Activated CD8-positive, alpha-beta memory T cell treated with anti-CD3 and anti-CD28 coated beads for 4 hours (primary cell): ENCODE measurements at places on chromosomes 5 and 9.

DNA sequence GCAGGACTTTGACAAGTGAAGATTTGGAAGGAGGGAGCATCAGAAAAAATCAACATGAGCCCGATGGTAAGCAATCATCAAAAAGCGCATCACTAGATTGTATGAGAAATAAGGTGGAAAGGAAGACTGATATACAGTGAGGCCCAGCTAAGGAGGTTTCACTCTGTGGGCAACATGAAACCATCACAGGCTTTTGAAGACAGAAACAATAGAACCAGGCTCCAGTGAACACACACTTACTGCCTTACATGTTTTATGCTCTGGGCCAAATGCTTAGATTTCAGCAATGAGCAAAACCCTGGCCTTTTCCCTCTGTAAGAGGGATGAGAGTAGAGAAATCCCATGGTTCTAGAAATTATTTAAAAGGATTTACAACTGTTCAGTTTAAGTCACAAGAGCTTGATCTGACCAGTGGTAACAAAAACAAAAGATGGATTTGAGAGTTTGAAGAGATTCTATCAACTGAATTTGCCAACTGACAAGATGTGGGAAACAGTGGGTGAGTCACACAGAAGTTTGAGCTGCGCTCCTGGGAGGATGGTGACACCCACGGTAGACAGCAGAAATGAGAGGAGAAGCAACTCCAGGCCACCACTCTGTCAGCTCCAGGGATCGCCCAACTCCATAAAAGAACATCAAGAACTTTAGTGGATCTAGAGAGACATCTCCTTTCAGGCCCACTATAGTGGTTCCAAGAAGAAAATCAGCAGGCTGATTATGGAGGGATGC lies 261.8 kb downstream of the MCTP1 start:
- DNase-seq, result no peak

- DNase-seq, result no peak
Observed at GRCh38 chr5:38165435-38165834, 92.9 kb upstream of the EGFLAM start.

DNA sequence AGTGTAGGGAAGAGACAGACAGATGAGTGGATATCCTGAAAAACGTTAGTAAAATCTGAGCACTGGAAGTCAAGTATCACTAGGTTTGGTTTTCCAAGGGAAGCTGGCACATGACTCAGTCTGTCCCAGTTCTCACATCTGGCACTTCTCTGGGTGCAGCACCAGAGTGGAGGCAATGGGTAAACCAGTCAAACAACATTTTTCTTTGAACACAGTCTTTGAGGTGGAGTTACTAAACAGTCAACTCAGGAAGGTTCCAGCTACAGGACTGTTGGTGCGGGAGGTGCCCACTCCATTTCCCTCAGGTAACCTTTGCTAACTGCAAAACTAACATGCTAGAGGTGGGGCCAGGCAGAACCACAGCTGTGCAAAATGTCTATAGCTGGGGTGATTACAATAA lies 301.4 kb upstream of the RFX3 start:
- no peak for DNase-seq

DNA sequence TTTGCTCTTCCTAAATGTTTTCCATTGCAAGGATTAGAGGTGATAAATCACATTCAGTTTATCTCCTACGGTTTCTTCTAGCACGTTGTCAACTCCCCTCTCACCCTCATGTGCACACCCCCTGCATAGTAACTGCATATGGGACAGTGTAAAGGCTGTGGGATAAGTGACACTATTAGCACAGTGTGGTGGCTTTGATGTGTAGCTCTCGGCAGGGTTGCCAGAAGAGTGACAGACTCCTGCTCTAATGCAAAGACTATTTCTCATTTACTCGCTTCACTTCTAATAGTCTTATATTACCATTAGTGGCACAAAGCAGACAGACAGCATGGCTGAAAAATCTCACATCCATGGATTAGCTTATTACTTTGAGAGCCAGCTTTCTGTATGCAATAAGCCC lies 454.6 kb downstream of the CETN3 start:
- DNase-seq, result no peak

- no peak for DNase-seq
Observed at GRCh38 chr9:6113819-6114218, 98.4 kb upstream of the RANBP6 start.

GRCh38 chr5:34476941-34477565 lies 179.1 kb upstream of the RAI14 start:
- DNase-seq, result no peak
